Activated CD8-positive, alpha-beta memory T cell treated with anti-CD3 and anti-CD28 coated beads for 4 hours (primary cell): ENCODE measurements at places on chromosomes 1 and 21.

DNA sequence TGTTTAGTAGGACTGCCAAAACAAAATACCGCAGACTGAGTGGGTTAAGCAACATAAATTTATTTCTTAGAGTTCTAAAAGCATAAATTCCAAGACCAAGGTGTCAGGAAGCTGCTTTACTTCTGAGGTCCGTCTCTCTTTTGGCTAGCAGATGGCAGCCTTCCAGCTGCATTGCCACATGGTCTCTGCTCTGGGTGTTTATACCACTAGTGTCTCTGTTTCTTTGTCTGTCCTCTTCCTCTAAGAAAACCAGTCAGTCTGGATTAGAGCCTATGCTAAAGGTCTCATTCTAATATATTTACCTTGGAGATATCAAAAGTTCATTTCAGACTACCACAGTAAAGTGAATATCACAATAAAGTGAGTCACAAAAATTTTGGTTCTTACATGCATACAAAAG is 519.8 kb downstream of the COL11A1 start:
- no peak for DNase-seq

- DNase-seq, result no peak
Observed at GRCh38 chr21:33800753-33801423, 114.7 kb downstream of the ATP5PO start.

- no peak for DNase-seq
Observed at GRCh38 chr1:226590614-226591013, 42.0 kb downstream of the STUM start.

GRCh38 chr1:209652121-209652735 is at the start of gene LAMB3:
Gene LAMB3 (minus strand): TSS chr1:209652425. CDS start chr1:209650944, 1,481 bp downstream.
- no peak for DNase-seq

DNA sequence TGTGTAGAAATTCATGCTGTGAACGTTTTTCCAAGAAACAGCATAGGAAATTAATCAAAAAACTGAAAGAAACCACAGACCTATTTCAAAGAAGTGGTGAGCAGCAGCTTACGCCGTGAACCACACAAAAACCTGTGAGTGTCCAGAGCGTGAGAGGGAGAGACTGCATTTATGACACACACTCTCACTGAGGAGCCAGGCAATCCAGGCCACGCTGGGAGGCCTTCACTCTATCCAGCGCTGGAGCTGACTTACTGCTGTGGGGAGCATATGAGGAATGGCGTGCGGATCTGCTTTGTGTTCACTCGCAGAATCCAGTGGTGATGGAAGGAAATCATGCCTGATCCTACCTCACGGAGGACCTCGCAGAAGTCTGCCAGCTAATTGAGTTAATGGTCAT is 12.7 kb downstream of the ADAMTS1 start:
- DNase-seq, result no peak

GRCh38 chr1:201648066-201648906 is 109.4 kb downstream of the NAV1 start:
- DNase-seq, result no peak

- DNase-seq, result no peak
Observed at GRCh38 chr1:33344896-33345560, 24.1 kb upstream of the A3GALT2 start.

GRCh38 chr1:12177999-12178441 is 11.2 kb downstream of the TNFRSF1B start:
- DNase-seq, result peak; percentile 96

- DNase-seq, result no peak
Observed at GRCh38 chr1:46672696-46673095, 1.0 kb downstream of the TEX38 start.

GRCh38 chr1:181202986-181203555 is 114.6 kb downstream of the IER5 start:
- no peak for DNase-seq

DNA sequence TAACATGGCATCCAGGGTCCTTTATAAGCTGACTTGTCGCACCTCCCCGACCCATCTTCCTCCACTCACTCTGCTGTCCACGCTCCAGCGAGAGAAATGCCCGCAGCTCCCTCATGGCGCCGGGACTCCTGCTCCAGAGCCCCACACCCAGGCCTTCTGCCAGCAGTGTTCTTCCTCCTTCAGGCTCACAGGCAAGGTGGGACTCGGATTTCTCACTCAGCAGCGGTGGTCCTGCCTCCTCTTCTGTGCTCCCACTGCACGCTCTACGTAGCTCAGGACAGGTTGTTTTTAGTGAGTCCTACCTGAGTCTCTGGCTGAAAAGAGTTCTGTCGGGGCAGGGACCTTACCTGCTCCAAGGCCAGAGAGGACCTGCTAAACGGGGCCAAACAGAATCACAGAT is 11.2 kb downstream of the THEMIS2 start:
- DNase-seq, result no peak

DNA sequence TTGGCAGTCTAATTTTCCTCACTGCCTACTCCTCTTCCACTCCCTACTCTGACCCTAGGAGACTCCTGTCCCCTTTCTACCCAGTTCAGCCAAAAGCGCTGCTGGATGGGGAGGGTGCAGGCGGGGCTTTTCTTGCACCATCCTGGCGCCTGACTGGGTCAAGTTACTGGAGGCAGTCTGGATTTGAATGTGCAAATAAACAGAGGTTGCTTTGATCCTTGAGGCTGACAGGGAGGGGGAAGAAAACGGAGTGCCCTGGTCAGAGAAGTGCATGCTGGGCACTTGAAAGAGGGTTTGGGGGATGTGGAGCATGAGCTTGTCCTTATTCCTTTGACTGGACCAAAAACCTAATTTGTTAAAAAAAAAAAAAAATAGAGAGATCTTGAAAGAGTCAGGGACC is 76.8 kb upstream of the SOX13 start:
- DNase-seq, result no peak

DNA sequence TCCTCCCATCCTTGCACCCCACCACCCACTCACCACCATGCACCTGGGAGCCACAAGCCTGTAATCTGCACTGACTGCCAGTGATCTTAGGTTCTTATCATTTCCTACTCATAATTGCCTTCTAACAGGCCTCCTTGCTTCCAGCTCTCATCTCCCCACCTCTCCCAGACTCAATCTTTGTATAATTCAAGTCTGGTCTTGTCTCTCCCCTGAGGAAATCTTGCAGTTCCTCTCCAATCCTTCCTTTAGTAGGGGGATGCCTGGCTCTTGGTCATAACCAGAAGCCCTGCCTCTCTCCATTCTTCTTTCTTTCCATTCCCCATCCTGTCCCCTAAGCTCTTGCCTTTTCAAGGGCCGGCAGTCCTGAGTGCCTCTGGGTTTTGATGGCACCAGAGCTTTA is 27.8 kb downstream of the PIGM start:
- DNase-seq, result no peak

DNA sequence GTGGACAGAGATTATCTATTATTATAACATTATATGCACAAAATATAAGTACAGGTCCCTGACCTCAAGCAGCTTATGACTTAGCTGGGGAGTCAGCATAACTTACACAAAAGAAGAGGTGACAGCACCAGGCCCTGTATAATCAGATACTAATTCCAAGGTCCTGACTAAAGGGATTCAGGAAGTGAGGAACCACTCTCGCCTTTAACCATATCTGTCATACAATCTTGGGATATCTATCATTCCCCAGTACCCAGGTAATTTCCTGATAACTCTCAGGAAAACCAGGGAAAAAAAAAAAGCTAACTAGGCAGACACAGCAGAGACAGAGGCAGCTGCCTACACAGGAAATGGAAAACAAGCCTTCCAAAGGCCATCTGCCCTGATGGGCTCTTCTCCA is 78.5 kb upstream of the CAMK1G start:
- no peak for DNase-seq

- no peak for DNase-seq
Observed at GRCh38 chr1:98001764-98002163, 80.9 kb upstream of the DPYD start.

DNA sequence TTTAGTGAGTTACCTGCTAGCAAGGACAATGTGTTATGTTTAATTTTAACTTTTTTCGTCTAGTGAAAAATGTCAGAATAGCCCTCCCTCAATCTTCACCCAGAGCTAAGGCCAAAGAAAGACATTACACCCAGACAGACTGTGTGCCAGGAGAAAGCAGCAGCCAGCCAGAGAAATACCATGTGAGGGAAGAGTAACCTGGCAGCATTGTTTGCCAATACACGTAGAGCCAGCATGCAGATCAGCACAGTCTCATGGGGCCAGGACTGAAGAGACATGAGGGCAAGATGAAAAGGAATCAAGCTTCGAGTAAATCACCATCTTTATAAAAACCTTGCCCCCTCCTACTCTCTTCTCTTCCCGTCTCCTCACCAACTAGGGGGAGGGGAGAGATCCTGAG is 88.5 kb upstream of the ADAR start:
- no peak for DNase-seq

DNA sequence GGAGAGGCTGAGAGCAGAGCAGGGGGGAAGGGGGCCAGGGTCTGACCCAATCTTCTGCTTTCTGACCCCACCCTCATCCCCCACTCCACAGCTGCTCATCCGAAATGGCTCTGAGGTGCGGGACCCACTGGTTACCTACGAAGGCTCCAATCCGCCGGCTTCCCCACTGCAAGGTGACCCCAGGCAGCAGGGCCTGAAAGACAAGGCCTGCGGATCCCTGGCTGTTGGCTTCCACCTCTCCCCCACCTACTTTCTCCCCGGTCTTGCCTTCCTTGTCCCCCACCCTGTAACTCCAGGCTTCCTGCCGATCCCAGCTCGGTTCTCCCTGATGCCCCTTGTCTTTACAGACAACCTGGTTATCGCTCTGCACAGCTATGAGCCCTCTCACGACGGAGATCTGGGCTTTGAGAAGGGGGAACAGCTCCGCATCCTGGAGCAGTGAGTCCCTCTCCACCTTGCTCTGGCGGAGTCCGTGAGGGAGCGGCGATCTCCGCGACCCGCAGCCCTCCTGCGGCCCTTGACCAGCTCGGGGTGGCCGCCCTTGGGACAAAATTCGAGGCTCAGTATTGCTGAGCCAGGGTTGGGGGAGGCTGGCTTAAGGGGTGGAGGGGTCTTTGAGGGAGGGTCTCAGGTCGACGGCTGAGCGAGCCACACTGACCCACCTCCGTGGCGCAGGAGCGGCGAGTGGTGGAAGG is 17.1 kb upstream of the HDAC1 start:
- no peak for DNase-seq

DNA sequence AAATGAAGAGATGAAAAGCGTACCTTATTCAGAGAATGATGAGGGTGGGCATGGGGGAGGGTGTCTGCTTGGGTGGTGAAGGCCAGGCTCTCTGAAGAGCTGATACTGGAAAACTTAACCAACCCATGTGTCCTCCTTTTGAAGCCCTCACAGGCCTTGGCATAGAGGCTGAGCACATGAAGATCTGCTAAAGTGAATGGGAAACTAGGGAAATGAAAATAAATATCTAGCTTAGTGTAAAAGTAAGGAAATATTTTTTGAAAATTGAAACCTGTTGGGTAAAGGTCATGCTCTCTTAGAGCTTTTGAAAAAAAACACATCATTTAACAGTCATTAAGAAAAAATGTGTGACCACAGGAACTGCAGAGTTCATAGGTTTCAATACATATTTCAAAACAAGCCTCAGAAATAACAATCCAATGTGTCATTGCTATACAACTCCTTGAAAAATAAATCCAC is 40.5 kb upstream of the RALGPS2 start:
- DNase-seq, result no peak

GRCh38 chr1:157145076-157145475 is 6.9 kb upstream of the ETV3 start:
- no peak for DNase-seq

GRCh38 chr1:198756470-198756869 is 117.6 kb downstream of the PTPRC start:
- DNase-seq, result no peak

DNA sequence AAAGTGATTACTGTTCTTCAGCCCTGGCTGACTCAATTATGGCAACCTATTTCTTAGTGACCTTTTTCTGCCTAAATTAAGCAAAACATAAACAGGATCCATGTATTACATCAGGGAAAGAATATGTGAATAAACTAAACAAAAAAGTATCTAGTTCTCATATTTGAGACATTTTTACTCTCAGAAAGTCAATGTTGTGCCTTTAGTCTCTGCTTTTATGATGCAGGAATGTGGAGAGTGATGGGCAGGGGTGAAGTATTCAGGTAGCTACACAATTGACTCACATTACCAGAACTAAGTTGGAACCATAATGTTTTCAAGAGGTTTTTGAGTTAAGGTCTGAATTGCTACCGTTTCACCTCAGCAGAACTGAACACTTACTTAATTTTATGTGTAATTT is 462.7 kb upstream of the CXADR start:
- DNase-seq, result no peak

DNA sequence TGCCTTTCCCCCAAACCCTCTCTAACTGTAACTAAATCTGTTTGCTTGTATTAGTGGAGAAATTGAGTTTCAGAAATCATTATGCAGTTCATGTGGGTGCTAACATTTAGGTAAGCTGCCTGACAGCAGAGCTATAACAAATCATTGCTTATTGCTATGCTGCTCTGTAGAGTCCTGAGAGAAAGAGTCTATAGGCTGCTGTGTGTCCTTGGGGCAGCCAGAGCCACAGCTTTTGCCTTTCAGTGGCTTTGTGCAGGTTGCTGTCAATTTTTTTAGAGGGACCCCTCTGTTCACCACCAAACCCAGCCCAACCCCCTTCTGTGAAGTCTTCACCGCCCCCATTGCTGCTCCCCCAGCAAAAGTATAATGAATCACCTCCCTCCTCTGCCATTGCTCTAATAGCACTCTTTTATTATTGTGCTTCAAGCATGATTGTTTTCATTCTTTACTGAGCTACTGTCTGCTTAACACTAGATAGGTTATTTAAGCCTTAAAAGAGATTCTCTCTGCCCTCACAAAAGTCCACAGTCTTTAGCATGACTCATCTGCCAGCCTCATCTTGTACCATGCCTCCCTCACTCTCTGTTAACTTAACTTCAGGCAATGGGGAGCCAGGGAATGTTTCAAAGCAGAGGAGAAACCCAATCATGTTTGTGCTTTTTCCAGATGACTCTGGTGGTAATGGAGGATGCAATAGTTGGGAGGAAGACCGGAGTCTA is 38.6 kb downstream of the DIRAS3 start:
- DNase-seq, result no peak

GRCh38 chr1:57831624-57832023 is 407.8 kb upstream of the DAB1 start:
- DNase-seq, result no peak

DNA sequence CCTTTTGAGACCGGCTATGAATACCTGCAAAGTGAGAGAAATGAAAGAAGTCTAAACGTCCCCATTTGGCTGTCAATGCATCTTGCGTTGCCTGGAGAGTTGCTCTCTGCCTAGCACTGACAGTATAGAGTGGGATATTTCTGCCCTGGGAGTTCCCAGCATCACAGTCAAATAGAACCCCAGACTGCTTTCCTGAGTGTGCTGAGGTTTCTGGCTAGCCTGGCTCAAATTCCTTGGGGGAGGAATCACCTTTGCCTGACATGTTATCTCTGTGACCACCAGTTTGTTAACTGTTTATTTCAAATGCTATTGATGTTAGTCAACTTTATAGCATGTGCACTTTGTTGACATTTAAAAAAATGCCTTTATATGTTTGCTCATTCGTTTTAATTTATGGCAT is 212.0 kb upstream of the FAM78B start:
- no peak for DNase-seq
